ENCODE measurements at places on chromosomes 2 and 18.
A peak's percentile ranks its signal among the peaks of the same experiment; 100 is the strongest.

GRCh38 chr2:28415010-28415409, 22.4 kb downstream of the FOSL2 start:
- DNase-seq, result no peak

GRCh38 chr18:53745224-53745967, 479.1 kb downstream of the MBD2 start:
- no peak for DNase-seq

DNA sequence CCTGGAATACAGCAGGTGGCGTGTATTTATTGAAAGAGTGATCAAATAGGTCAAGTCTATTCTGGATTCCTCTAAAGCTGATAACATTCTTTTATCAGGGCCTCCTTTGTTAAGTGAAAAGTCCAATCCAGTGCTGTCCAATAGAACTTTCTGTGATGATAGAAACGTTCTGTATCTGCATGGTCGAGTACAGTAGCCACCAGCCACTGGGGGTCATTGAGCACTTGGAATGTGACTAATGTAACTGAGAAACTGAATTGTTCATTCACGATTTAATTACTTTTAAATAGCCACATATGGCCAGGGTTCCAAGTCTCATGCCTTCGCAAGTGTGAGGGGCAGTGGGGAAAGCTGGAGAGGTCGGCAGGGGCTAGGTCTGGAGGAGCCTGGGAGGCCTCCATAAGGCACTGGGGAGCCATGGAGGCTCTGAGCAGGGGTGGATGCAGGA, 20.5 kb downstream of the SH2D6 start:
- no peak for DNase-seq

- no peak for DNase-seq
These were observed 69.7 kb downstream of the RNF144A start for GRCh38 chr2:6986912-6987361.

GRCh38 chr2:231455222-231455621, 9.1 kb downstream of the NCL start:
- no peak for DNase-seq

DNA sequence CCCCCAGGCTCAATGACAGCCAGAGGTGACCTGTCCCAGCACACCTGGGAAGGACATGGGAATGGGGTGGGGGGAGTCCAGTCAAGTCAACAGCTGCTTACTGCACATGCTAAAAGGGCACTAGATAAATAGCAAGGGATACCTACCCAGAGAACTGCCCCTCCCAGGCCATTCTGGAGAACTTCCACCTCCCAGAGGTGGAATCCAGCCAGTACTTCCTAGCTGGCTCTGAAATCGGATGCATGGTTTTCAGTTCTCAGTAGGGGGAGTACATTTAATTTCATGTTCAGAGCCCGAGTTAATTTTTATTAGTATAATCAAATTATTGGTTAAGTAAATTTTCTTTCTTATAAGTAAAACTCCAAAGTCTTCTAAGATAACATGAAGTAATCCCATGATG, 28.9 kb upstream of the ITGA6 start:
- no peak for DNase-seq

DNA sequence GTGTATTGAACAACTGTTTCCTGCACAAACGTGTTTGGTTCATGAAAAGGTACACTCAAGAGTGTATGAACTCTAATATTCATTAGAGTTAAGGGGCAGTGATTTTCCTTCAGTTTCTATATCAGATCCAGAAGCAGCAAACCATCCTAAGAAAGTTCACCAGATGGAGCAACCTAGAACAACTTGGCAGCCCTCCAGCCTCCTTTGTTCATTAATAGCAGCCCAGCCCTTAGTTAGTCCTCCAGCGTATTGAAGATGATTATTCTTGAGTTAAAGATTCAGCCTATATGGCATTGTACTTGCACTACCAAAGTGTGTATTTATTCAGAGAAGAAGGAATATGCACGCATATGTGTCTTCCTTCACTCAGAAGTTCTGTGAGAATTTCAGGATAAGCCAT, 365.5 kb downstream of the SETBP1 start:
- no peak for DNase-seq

- no peak for DNase-seq
These were observed 103.4 kb upstream of the HAAO start for GRCh38 chr2:42895791-42896135.

GRCh38 chr2:26011990-26012856, 21.7 kb upstream of the RAB10 start:
- no peak for DNase-seq

GRCh38 chr2:219661197-219661954, 33.9 kb downstream of the SLC4A3 start:
- no peak for DNase-seq

DNA sequence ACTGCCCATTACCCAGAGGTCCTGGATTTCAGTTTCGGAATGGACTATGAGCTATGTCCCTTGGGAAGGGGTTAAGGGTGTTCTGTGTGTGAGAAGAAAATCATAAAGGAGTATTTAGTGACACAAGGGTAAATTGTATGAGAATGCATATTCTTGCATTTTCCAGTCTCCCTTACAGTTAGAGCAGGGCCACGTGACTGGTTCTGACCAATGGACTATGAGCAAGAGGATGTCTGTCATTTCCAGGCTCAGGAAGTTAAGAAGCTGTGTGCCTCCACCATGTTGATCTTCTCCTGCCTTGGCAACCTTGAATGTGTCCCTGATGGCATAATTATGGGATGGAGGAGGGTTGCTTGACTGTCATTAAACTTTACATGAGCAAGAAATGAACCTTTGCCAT, 94.9 kb downstream of the DHRS9 start:
- no peak for DNase-seq

DNA sequence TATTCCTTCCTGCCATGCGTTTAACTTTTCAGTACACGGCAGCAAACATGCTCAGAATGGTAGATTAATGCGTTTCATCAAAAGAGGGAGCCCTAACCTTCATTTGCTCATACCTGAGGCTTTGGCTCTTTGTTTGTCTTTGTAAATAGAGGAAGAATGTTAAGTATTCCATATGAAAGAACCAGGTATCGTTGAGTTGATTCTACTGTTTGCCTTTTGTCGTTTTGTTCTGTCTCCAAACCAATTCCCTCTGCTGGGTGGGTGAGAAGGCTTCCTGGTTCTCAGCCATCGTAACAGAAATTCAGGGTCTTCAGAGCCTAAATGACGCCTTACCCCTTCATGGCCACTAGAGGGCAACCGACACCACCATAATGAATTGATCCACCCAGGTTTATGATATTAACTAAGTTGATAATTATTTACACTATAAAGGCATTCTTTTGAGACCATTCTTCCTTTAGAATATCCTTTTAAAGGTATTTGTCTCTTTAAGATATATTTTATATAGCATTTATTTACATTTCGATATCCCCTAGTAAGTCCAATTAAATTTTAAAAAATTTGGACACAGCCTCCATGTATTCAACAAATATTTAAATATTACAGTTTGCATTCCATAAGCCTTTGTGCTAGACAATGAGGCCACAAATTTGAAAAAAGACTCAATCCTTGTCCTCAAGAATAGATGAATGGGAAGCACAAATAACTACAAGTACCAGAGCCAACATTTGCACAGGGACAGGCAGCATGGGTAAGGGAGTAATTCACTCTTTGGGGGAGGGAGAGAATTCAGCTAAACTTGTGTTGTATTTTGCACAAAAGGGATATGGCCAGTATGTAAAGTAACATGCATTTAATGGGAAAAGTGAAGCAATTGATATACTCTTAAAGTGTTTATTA, 48.1 kb downstream of the TIMM21 start:
- peak; percentile 64 for DNase-seq

- DNase-seq, result no peak
These were observed 163.0 kb upstream of the PXDN start for GRCh38 chr2:1907291-1907690.

DNA sequence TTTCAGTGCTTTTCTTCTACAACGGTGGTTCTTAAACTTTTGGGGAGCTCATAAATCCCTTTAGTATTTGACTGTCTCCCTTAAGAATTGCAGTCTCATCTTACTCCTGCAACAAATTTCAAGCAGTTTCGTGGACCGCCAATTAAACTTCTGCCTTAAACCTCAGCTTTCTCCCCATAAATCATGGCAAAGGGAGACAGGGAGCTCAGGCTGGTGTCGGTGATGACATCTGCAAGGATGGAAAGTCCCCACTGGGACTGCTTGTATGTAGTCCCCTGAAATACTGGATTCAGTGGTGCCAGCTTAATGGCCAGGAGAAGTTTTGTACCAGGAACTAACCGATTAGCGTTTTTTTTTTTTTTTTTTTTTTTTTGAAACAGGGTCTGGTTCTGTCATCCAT, 148.7 kb upstream of the ITGA6 start:
- DNase-seq, result peak; percentile 68

Measured in bone marrow (tissue), 2 donors.